ENCODE measurements at places on chromosomes 1 and 21.

GRCh38 chr1:70475023-70475422 is 64.0 kb downstream of the CTH start:
- no peak for DNase-seq

DNA sequence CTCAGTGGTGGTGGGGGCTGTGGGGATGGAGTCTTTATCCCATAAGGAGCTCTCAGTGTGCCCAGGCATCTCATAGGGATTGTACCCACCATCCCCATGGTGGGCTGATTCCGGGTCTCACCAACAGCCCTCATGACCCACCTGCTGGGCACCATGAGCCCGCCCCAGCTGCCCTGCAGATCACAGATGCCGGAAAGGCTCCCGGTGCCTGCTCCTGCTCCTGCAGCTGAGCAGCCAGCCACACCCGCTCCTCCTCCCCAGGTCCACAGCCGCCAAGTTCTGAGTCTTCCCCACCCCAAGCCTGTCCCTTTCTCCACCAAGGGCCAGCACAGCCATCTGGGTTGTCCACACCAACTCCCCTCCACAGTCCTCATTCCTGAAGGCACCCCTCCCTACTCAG is 15.5 kb upstream of the TSPEAR start:
- DNase-seq = no peak

DNA sequence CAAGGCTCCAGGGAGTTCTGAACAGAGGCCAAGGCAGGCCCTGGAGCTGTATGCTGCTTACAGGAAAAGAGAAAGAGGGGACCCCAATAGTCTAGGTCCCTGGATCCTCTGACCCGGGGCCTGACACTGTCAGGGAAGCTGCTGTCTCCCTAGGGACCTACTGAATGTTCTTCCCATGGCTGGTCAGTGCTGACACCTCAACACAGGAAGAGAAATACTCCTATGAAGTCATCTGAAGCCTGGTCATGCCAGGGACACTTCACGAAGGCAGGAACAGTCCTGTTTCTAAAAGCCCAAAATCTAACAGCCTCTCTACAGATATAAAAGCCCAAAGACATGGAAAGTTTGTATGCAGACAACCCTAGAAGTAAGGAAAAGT is 1.7 kb upstream of the LAD1 start:
- no peak for DNase-seq

DNA sequence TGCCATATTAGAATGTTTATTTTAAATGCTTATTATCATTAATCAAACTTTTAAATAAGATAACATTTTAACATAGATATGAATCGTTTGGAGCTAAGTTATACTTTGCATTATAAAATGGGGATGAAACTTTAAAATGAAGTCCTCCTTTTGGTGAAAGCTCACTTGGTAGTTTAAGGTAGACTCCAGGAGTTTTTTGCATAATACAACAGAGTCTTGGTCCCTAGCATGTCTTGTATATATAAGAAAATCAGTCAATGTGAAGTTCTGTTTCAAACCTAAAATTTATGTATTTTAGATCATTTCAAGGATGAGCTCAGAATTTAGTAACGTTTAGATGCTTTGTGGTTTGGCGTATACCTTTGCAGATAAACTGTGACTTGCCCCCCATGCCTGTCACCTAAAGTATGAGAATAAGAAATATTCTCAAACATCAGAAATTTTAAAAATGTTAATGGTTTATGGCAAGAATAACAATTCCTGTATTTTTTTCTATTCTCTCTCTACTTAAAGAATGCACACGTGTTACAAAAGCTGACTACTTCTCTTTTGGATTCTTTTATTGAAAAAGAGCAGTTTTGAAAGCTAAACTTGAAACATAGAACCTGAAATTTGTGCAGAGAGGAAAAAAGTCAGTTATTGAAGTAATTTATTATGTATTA is 3.8 kb downstream of the NFIA start:
- DNase-seq = no peak

GRCh38 chr1:236176337-236177336 is 34.3 kb downstream of the GPR137B start:
- DNase-seq = no peak

DNA sequence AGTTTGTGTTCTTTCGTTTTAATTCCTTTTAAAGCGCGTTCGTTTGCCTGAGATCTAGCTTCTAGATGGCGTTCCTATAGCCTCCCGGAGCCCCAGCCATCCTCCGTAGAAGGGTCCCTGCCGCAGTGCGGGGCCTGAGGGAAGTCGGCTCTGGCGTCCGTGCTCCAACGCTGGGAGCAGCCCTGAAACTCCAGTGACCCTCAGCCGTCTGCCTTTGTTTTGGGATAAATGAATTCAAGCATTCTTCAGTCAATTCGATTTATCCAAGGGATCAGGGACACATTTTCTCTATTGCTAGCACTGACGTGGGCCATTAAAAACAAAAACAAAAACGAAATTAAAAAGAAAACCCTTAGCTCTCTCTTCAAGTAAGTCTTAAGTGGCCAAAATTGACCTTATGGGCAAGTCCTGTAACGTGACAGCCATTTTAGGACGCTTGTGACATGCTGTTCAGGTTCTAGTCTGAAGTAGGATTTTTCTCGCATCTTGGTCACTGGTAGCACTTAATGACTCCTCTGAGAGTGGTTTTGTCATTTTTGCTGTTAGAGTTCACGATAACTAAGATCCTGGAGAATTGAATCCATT is 742 bp upstream of the HSPA13 start:
- no peak for DNase-seq

DNA sequence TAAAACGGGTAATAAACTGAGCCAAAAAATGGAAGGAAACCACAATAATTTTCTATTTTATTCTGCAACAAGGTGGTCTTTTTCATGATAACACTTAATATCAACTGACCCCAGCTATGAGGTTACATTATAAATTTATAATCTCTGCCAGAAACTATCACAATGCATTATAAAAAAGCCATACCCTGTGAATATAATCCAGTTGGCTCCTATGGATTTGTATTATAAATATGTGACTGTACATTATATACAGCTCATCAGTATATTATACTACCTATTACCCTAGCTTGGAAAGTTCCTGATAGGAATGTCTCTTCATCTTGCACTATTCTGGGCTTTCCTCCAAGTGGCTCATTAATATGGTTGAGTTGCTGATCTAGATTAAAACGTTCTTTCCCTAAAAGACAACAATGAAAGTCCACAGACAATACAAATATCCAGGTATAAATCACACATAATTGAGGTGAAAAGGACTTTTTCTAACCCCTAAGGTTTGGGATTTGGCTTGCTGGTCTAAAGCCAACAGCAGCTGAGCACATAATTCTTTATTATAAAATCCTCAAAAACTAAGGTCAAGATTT is 487.7 kb downstream of the TTLL7 start:
- no peak for DNase-seq

DNA sequence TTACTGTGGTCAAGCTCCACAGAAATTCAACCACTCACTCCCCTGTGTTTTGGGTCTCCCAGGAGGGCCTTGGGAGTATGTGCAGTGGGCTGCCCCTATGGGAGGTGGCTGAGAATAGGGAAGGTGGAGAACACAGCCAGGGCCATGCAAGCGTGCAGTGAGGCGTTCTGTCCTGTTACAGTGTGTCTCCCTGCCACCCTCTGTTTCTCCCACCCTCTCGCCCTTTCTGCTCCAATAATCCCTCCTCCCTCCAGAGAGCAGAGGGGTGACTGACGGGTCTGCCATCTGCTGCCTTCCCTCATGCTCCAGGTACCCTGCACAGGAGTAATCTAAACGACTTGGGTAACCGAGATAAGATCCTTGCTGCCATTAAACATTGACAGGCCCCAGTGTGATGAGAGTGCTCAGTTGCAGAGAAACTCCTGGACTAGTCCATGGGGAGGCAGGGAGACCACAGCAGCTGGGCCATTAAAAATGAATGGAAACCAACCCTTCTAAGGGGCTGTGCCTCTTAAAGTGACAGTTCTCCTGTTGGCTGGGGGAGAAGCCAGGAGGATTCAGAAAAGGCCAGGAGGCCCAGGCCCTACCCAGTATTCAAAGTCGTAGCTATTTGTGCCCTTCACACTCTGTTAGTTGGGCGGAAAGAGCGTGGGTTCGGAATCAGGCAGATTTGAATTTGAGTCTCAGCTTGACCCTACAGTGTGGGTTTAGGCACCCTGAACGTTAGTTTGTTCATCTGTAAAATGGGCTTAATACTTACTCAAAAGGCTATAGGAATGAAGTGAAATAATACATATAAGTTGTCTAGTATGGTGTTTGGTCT is 22.4 kb upstream of the BTG2 start:
- DNase-seq = no peak

GRCh38 chr1:230321741-230322420 is 104.3 kb downstream of the PGBD5 start:
- no peak for DNase-seq

- no peak for DNase-seq
These were observed 2.7 kb upstream of the ACTRT2 start for GRCh38 chr1:3018576-3018975.

- DNase-seq = no peak
These were observed 12.6 kb upstream of the ARTN start for GRCh38 chr1:43921022-43921421.

- no peak for DNase-seq
These were observed 2.1 kb downstream of the GUK1 start for GRCh38 chr1:228142155-228142691.

- no peak for DNase-seq
These were observed 47.0 kb downstream of the ACTL8 start for GRCh38 chr1:17802164-17802563.

GRCh38 chr1:35605071-35605866 is 32.2 kb downstream of the TFAP2E start:
- DNase-seq = no peak

DNA sequence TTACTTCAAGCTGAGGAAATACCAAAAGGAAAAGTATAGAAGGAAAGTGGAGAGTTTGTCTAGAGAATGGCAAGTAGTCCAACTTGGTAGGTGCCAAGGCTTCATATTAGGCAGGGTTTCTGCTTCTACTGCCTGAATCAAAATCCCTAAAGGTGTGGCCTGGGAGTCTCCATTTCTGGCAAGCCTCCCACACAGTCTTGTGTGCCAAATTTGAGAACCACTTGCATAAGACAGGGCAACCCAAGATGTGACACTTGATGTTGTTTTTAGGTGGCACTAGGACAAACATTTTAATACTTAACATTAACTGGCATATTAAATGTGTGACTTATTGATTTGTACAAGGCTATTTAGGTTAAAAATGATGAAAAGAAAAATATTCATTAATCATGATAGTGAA is 60.1 kb downstream of the ATG4C start:
- DNase-seq = no peak

- DNase-seq = no peak
These were observed 20.8 kb downstream of the GNAT2 start for GRCh38 chr1:109598655-109599054.

DNA sequence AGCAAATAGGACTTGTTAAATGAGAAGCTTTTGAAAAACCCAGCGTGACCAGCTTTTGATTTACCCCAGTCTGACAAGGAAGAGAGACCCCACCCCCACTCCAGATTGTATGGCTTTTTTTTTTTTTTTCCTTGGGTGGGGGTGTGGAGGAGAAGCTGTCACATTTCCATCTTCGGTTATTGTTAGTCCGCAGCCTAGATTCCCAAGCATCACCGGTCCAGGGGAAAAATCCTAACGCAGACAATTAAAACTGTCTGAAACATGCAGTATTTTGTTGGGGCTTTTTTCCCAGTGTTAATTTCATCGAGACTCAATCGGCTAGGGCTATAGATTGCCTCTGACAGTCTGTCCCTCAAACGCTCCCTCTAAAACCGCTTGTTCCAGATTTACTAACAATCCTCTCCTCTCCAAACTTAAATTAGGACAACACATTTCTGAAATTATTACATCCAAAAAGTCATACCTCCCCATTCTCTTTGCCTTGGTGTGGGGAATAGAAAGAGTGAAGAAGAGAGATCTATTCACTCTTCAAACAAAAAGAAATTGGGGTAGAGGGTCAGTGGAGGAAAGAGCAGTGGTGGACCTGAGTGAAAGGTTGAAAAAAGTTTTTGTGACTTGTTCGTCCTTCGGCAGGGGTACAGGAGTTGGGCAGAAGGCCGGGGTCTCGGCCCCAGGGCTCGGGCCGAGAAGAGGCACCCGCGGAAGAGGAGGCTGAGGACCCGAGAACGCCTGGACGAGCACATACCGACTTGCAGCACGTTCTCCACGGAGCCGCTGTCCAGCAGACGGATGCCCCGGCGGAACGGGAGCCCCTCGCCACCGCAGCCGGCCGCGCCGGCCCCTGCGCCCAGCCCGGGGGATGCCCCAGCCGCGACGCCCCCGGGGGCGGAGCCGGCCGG is 1.1 kb downstream of the ZSWIM5 start:
- no peak for DNase-seq

DNA sequence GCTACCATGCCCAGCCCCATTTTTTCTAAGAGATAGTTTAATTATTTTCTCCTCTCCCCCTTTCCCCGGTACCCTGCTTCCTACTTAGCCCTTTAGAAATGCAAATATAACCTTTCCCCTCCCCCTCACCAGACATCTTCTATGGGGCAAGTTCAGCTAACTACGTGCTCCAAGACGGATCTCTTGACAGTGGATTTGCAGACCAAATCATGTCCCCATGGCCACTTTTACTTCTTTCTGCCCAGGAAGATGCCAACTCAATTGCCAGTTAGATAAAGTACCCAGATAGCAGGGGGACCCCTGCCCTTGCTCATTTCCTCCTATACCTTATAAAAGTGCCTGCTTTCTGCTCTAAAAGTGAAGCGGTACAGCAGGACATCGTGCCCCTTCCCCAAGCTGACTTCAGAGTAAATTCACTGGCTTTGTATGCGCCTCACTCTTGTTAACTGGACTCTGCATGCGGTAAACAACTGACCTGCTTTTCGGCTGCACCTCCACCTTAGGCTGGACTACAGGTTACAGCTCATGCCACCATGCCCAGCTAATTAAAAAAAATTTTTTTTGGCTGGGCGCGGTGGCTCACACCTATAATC is 7.4 kb downstream of the DNAJC11 start:
- no peak for DNase-seq

GRCh38 chr1:45014321-45015028 is 2.4 kb downstream of the UROD start:
- peak; percentile 68 for DNase-seq

DNA sequence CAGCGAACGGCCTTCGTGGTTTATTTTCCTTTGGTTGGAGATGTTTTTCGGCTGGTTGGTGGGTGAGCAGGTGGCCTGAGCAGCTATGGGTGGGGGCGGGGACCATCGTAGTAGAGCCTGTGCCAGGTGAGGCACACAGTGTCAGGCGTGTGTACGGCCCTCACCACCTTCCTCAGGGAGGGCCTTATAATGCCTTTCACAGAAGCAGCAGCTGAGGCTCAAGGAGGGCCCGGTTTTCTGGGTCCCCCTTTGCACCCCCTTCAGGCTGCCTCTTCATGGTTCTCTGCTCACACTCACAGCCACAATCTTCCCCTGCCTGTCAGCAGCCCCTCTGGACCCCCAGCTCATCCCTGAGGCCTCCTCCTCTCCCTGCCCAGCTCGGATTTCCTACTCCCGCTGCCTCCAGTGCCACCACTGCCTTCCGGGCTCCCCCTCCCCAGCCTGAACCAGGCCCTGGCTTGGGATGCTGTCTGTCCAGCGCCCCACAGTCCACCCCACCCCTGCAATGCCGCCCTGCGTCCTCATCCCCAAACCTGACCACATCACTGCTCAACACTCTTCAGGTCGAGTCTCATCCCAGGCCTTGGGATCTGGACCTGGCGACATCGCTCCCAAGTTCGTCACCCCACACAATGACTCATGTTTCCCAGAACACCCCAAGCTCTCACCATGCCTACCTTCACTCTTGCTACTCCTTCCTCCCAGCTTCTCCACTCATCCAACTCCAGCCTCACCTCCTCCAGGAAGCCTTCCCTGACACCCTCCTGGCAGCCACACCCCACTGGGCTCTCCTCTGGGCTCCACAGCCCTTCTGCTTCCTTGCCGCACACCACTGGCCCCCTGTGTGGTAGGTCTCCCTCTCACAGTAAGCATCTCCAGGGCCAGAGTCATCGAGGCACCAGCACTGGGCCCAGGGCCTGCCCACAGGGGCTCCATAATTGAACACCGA is 53.9 kb downstream of the DMRTB1 start:
- DNase-seq = no peak

Measured in activated T-helper 2 cell treated with anti-CD3 and anti-CD28 coated beads, Interferon-gamma antibody, Interleukin-2, Interleukin-4, amounts not matched to agents 10 μg/mL and 5 μg/mL and 100 μg/mL, durations not matched to agents 14 hours and 24 hours and 36 hours (primary cell).